ENCODE measurements at places on chromosomes 3 and 15. TPM values are rescaled to one million over a fixed set of nuclear protein-coding genes. Genes with fewer than 3 reads are reported as not detected.

DNA sequence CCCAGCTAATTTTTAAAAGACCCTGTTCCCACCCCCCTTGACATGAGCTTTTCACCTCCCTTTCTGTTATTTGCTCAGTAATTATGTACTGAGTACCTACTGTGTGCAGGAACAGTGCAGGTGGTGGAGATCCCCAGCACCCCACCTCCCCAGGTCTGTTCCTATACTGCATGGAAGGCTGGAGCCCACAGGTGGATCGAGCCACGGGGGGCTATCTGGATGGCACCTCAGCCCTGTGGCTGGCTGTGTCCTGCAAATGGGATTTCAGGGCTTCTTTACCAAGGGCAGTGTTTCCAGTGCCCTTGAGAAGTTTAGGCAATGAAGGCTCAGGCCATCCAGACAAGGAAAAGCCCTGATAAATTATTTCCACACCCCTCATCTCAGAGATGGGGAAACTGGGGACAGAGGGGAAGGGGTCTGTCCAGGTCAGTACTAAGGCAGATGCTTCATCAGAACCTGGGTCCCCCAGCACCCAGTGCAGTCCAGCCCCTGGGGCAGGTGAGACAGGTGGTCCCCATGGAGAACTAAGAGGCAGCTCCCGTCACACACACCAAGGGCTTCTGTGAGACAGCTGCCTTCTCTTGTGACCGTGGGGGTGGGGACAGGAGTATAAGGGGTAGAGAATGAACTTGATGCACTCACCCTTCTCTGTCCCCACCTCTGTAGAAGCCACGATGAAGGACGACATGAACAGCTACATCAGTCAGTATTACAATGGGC, 109.6 kb downstream of the ETFA start:
- peaks cover 7% of the 10 kb centered on the region for H3K4me1 ChIP-seq
- H3K27me3 ChIP-seq: no peaks in the 10 kb centered on the region
- H3K4me3 ChIP-seq: no peak overlapping the region
- no peaks in the 10 kb centered on the region for H3K36me3 ChIP-seq
- no peak overlapping the region for H3K27ac ChIP-seq

DNA sequence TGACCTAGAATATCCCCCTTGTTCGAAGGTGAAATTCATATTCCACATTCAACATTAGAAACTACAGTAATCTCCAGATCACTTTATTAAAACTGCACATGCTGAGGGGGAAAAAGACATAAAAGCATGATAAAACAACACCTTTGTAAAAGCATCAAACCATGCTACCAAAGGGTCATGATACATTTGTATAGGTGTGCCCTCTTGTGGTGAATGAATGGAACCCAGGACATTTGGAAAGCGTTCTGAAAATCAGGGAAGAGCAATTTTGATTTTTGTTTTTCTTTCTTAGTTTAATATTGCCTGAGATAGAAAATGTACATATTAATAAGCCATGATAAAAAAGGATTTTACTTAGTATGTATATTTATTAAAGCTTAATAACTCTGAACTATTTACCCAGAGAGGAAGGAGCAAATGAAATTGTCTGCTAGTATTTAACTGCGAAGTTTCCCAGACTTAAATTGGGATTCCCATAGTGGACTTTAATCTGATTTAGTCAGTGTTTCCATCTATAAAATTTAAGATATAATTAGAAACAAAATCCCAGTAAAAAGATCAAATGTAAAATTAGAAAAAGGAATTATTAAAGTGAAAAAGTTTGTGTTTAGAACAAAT, 105.8 kb upstream of the ARL6 start:
- H3K4me3 ChIP-seq: no peak overlapping the region
- DNase-seq: no peak
- H3K36me3 ChIP-seq: no peaks in the 10 kb centered on the region
- H3K27me3 ChIP-seq: no peaks in the 10 kb centered on the region

DNA sequence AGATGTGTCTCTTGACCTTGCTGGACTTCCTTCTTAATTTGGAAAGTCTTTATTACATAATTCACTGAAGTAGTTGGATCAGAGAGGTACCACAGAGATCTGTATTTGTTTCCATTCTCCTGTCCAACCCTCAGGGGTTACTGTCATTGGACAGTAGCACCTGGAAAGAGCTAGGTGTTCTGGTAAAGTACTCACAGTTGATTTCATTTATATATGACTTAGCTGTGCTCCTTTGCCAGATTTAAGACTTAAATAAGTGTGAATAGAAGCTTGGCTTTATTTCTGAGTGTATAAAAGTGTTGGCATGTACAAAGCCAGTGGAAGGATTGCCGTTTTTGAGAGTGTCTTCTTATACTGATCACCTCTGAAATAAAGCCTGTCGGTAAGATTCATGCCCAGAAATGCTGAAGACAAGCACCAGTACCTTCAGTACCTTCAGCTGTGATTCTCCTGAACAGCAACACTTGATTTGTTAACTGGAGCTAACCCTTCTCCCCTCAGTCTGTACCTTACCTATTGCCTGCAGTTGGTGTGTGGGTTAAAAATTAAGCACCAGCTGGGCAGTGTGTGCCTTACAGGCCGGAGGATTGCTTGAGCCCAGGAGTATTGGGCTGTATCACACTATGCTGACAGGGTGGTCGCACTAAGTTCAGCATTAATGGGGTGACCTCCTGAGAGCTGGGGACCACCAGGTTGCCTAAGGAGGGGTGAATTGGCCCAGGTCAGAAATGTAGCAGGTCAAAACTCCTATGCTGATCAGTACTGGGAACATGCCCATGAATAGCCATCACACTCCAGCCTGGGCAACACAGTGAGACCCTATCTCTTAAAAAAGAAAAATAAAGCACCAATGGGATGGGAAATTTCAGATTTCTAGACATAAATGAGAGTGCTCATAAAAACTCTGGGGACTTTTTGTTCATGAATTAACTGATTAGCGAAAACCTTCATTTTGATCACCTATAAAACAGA, 197.7 kb downstream of the FNDC3B start:
- H3K4me1 ChIP-seq: no peaks in the 10 kb centered on the region
- H3K27me3 ChIP-seq: no peaks in the 10 kb centered on the region
- H3K27ac ChIP-seq: no peak overlapping the region
- no peaks in the 10 kb centered on the region for H3K36me3 ChIP-seq

DNA sequence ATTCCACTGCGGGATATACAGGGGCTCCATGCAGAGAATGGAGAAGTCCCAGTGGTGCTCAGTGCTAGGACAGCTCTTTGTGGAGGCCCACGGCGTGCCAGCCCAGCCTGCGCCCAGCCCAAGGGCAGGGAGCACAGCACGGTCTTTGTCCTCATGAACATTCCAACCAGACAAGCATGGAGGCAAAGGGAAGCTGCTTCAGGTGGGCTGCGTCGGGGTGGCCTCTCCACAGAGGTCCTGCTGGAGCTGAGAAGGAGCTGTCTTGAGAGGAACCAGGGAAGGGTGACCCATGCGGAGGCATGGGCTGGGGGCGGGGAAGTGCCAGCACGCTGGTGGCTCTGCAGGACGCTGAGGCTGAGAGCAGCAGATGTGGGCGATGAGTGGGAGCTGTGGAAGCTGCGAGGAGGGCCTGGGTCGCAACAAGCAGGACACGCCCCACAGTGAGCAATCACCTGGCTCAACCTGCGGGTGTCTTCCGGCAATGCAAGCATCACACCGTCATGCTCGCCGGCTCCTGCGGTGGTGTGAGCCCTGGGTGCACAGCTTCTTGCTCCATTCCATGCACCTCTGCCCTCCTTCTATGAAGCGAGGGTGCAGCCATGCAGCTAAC, 14.0 kb upstream of the KLF15 start:
- no peaks in the 10 kb centered on the region for H3K4me1 ChIP-seq
- no peaks in the 10 kb centered on the region for H3K27me3 ChIP-seq
- no peak overlapping the region for H3K4me3 ChIP-seq
- H3K36me3 ChIP-seq: no peaks in the 10 kb centered on the region
- no peak overlapping the region for H3K27ac ChIP-seq

DNA sequence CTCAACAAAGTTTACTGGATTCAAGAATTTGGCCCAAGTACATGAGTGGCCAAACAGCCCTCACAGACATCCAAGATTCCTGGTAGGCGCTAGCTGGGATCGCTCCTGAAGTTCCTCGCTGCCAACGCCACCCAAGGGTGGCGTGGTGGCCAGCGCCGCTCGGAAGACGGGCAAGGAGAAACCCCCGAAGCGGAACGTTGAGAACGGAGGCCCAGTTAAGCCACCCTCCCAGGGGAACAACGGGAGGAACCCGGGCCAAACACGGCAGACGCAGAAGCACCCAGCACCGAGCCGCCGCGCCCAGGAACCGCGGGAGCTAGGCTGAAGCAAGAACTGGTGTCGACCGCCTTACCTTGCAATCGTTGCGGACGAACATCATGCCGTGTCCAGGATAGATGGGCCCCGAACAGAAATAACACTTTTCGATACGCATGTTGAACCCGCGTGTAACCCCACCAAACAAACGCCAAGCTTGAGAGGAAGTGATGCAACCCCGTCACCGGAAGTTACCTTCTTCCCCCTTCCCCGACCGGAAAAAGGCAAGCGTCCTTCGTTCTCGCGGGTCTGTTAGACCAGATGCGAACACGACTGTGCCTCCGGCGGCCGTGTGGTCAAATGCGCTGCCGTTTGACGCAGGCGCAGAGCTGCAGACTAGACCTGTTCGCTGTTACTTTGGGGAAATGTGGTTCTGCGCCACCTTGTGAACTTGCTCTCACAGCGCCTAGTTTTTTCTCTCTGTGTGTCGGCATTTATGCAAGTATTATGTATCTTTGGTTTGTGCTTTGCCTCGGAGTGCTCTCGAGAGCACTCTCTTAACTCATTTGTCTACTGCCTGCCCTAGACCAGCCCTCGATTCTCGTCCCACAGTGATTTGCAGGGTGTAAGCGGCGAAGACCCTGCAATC, at the start of gene RSL24D1:
Gene RSL24D1, minus strand, starts transcription at position 484 of the 904 bp plus-strand sequence. Its CDS starts 51 bp downstream, at position 433.
- DNase-seq: peak; percentile 99
- H3K27me3 ChIP-seq: no peaks in the 10 kb centered on the region
- peak within 1 kb of the TSS; percentile 94 for H3K27ac ChIP-seq
- no peaks in the 10 kb centered on the region for H3K4me1 ChIP-seq
- peaks cover 3% of the 10 kb centered on the region for H3K36me3 ChIP-seq

- H3K27ac ChIP-seq: no peak overlapping the region
- no peaks in the 10 kb centered on the region for H3K27me3 ChIP-seq
- no peaks in the 10 kb centered on the region for H3K36me3 ChIP-seq
These were observed 42.9 kb upstream of the MITF start for GRCh38 chr3:69696367-69696766.

CHAC1 gene
- 0.47 TPM for total RNA-seq

GRCh38 chr3:177889161-177889560, 647.1 kb upstream of the KCNMB2 start:
- H3K27me3 ChIP-seq: no peaks in the 10 kb centered on the region
- H3K4me1 ChIP-seq: no peaks in the 10 kb centered on the region
- H3K4me3 ChIP-seq: no peak overlapping the region
- no peaks in the 10 kb centered on the region for H3K36me3 ChIP-seq
- DNase-seq: no peak
- no peak overlapping the region for H3K27ac ChIP-seq

DNA sequence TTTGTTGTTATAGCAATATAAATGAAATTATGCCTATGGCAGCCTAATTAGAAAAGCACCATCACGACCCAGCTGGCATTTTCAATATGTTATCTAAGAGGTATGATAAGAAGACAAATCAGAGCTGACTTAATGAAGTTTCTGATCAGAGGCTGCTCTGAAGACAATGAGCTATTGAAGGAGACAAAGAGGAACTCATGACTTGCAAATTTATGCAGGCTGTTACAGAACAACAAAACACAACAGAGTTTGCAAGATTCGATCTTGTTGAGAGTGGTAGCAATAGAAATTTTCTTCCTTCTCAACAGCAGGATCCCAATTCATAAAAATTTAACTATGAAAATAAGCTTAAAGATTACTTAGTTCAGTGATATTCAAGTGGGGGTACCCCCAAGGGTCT, 7.7 kb downstream of the CCDC54 start:
- H3K4me1 ChIP-seq: no peaks in the 10 kb centered on the region
- no peak overlapping the region for H3K4me3 ChIP-seq

GRCh38 chr15:59439576-59439975, 1.6 kb downstream of the FAM81A start:
- no peaks in the 10 kb centered on the region for H3K36me3 ChIP-seq
- H3K27ac ChIP-seq: no peak overlapping the region
- H3K4me3 ChIP-seq: no peak overlapping the region
- H3K27me3 ChIP-seq: peaks cover 31% of the 10 kb centered on the region

MYEF2 gene
- total RNA-seq: 11.8 TPM
